AG10803 (cell line): ENCODE measurements at places on chromosomes 5 and 9.

- no peak for DNase-seq
These were observed 33.4 kb downstream of the SARDH start for GRCh38 chr9:133704711-133705181.

DNA sequence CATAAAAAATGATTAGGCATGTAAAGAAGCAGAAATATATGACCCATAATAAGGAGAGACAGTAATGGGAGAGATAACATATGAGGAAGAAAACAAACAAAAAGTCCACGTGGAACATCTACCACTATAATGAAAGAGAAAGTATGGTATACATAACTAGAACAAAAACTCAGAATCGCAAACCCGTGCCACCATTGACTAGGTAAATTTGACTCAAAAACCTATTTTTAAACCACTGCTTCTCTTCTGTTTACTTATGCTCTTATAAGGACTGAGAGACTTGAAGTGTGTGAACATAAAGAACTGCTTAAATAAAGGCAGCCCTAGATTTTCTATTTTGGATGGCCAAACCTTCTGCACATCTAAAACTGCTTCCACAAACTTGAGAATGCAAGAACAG is 330.7 kb downstream of the CAAP1 start:
- no peak for DNase-seq

GRCh38 chr5:82222597-82223574 is 55.3 kb downstream of the RPS23 start:
- DNase-seq: peak; percentile 27

- DNase-seq: no peak
These were observed 80.8 kb downstream of the NTNG2 start for GRCh38 chr9:132242621-132243155.

DNA sequence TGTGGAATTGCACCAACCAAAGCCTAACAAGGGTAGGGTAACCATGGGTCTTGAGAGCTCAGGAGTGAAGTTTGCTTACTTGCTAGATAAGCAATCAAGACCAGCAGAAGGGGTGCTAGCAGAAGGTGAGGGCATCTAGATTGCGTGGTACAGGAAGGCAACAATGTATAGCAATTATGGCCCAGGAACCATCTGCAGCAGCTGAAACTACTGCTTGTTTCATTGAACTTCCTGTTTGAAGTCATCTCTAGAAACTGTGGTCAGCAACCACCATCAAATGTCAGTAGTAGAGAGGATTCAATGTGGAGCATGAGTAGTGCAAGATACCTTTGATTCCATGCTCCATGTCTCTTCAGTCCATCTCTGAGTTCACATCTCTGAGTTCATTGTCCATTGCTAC is 462.1 kb upstream of the GRAMD2B start:
- no peak for DNase-seq

GRCh38 chr9:16268067-16268881 is 602.2 kb downstream of the BNC2 start:
- DNase-seq: no peak
